Naive B cell (primary cell): ENCODE measurements at places on chromosomes 4 and X. TPM values are rescaled to one million over a fixed set of nuclear protein-coding genes. Genes with fewer than 3 reads are reported as not detected.

- no peaks in the 10 kb centered on the region for H3K36me3 ChIP-seq
- H3K4me3 ChIP-seq: no peak overlapping the region
- no peak overlapping the region for H3K27ac ChIP-seq
- no peak for DNase-seq
Measured at GRCh38 chr4:29853833-29854232, 866.3 kb upstream of the PCDH7 start.

DNA sequence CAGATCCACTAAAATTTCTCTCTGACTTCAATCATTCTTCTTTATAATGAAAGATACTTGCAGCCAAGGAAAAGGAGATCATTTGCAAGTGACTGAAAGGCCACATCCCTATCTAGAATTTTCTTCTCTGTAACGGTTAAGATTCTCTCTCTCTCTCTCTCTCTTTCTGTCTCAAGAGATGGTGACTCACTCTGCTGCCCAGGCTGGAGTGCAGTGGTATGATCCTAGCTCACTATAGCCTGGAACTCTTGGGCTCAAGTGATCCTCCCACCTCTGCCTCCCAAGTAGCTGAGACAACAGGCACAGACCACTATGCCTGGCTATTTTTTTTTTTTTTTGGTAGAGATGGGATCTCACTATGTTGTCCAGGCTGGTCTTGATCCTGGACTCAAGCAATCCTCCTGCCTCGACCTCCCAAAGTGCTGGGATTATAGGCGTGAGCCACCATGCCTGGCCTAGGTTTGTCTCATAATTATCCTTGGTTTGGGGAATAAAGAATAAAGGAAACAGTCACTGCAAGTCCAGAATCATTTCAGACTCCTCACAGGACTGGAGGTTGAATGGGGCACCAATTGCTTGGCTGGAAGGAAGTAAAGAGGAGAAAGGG is 33.3 kb upstream of the GALNT7 start:
- no peaks in the 10 kb centered on the region for H3K27me3 ChIP-seq
- H3K4me1 ChIP-seq: no peaks in the 10 kb centered on the region
- no peaks in the 10 kb centered on the region for H3K36me3 ChIP-seq
- no peak overlapping the region for H3K27ac ChIP-seq
- no peak overlapping the region for H3K4me3 ChIP-seq

DNA sequence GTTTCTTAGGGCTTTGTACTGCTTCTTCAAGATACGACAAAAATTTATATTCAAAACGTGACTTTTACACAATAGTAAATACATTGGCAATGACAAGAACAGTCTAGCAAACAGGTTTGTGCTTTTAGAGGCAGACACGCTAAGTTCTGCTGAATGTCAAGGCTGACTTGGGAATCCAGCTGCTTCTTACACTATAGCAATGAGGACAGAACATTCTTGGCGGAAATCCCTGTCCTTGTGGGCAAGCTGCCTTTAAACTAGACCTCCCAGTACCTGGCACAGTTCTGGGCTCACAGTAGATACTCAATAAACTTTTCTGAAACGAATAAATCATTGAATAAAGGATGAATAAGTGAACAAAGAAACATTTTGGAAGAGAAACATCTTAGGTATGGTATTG is 148.2 kb downstream of the RASL11B start:
- H3K4me1 ChIP-seq: peaks cover 28% of the 10 kb centered on the region
- H3K27ac ChIP-seq: no peak overlapping the region
- no peak overlapping the region for H3K4me3 ChIP-seq
- H3K27me3 ChIP-seq: no peaks in the 10 kb centered on the region
- peaks cover 10% of the 10 kb centered on the region for H3K36me3 ChIP-seq

DNA sequence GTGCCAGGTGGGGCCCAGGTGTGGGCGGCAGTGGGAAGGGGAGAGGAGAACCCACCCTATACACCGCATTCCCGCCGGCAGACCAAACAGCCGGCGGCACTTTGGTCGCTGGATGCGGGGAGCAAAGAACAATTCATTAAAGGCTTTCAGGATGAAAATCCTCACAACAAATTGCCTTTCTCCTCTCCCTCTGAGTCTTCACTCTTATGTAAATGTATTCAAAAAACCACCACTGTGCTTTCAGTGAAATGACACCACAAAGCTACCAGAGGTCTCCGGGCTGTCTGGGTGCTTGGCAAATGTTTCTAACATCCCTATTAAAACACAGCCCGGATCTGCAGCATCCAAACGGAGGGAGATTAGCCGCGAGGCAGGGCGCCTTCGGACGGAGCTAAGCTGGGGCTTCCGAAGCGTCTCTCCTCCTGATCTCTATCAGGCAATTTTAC is 171.8 kb upstream of the TBL1X start:
- DNase-seq: no peak
- H3K27me3 ChIP-seq: peaks cover 32% of the 10 kb centered on the region
- H3K36me3 ChIP-seq: no peaks in the 10 kb centered on the region
- peaks cover 10% of the 10 kb centered on the region for H3K4me1 ChIP-seq

FAM9C gene
- not detected for polyA plus RNA-seq

MAGEA8 gene
- 0.16 TPM for polyA plus RNA-seq

LINC00632 gene
- polyA plus RNA-seq: not detected

PORCN gene
- 10.5 TPM for polyA plus RNA-seq
